Activated CD4-positive, alpha-beta T cell treated with anti-CD3 and anti-CD28 coated beads, Interleukin-2, amount 50 U/mL, for 4 hours (primary cell): ENCODE measurements at places on chromosomes 11 and 22.

GRCh38 chr11:102630598-102631448, 5.7 kb upstream of the MMP20 start:
- DNase-seq: no peak

- no peak for DNase-seq
These were observed at the start of gene ABCG4 for GRCh38 chr11:119149018-119149785. TSS of gene ABCG4 (plus strand) at chr11:119149052. CDS start at chr11:119149966, 914 bp downstream.

DNA sequence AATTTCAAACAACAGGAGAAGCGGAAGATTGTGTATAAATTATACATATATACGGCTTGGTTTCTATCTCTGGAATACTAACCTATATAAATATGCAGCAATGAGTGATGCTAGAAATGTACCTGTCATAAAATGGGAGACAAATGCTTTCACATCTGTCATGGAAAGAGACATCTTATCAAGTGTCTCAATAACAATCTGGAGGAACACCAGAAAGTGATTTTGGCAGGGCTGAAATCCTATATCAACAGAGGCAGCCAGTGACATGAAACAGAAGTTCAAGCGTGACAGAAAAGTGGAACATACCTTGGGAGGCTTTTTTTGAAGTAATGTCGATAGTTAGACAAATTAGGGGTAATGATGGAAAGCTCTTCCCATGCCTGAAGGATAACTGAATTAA, 834.6 kb downstream of the JRKL start:
- DNase-seq: no peak

- DNase-seq: no peak
These were observed 61.3 kb downstream of the IGLL5 start for GRCh38 chr22:22948651-22949571.

DNA sequence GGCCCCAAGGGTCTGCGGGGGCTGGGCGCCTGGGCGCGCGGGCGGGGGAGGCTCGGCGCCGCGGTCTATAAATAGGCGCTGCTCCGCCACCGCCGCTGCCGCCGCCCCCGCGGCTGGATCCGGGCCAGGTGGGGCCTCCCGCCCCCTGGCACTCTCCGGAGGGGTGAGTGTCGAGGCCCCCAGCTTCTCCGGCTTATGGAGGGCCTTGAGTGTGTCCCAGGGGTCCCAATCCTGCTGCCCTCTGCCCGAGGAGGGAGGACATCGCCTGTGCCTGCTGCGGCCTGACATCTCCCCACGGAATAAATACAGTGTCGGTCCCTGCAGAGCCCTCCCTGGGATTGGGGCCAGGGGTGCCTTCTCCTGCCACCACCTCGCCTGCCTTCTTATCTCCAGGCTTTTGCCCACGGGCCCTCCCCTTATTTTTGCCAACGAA, 4.3 kb upstream of the GP1BB start:
- DNase-seq: peak; percentile 23
